ENCODE measurements at places on chromosomes 12 and 14.

GRCh38 chr14:49586673-49587460, 687 bp upstream of the RPS29 start:
- DNase-seq = no peak

GRCh38 chr12:57772429-57773322, at the start of gene EEF1AKMT3:
Gene EEF1AKMT3 (plus strand): TSS chr12:57772614. CDS start chr12:57772725, 111 bp downstream.
- peak; percentile 47 for DNase-seq

DNA sequence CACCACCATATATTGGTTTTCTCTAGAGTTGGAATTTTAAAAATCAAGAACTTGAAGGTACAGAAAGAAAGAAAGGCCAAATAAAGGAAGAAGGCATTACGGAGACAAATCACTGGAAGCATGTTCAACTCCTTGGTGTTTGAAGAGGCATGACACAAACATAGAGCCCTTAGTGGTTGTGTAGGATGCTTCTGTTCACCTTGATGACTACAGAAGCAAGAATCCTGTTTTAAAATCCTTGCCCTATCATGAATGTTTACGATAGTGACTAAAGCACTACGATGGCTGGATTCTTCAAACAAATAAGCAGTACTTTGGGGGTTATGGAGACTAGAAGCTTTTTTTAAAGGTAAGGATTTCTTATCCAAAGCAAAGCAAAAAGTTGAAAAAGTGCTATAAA, 10.3 kb upstream of the ISM2 start:
- no peak for DNase-seq

GRCh38 chr14:71193663-71194062, 286.4 kb downstream of the PCNX1 start:
- no peak for DNase-seq

DNA sequence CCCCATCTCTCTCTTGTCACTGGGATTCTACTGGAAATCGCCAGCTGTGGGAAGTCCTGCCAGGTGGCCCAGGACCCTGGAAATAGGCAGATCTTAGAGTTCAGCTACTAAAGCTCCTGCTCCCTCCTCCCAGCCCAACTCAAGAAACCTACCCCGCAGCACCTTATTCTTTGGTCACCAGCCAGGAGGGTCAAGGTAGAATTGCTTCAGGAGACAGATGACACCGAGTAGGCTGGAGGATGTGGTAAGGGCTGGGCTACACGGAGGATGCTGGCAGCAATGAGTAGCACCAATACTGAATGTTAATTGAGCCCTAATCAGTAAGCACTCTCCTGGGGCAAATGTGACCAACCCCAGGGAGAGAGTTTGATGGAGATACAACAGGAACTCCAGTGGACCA, 119.7 kb upstream of the VASH1 start:
- no peak for DNase-seq

- DNase-seq = no peak
Observed at GRCh38 chr14:64790478-64790877, 86.3 kb downstream of the PLEKHG3 start.

DNA sequence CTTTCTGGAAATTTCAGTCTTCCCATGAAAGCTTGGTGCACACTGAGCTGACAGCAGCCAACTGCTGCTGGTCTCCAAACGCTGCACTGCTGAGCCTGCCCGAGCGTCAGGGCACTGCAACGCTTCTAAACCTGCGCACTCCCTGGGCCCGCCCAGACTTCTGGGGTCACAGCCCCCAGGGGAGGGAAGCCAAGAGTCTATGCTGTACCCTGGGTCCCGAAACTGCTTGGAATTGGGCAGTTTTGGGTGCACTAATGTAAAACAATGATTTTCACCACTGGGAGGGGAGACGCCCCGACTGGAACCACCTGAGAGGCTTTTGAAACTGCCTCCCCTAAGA, 32.0 kb downstream of the CCDC92 start:
- no peak for DNase-seq

DNA sequence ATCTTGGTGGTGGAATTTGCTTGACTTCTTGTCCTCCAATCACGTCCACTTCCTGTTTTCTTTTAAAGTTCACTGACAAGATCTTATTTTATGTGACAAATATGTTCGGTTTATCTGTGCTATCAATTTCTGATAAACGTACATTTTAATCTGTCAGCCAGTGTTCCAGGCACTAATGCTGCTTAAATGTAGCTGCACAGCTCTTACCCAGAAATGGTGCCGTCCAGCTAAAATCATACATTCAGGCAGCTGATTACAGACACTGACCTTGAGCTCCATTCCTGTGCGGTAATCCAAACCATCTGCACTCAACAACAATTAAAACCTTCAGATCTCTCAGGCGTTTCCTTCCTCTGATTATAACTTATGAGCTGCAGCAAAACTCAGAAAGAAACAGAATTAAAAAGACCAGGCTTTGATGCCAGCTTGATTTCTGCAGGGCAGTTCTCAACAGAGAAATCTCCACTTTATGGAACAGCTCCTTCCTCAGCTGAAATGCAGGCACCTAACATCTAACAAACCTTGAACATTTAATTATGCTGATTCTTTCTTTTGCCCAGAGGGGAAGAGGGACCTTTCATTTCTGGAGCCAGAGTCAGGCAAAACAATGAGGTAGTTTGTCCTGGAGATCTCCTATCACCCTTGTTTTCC, 26.4 kb upstream of the RASSF3 start:
- DNase-seq = no peak

GRCh38 chr12:92802906-92803305, 100.1 kb downstream of the PLEKHG7 start:
- DNase-seq = no peak

GRCh38 chr12:126061777-126062176, 996.5 kb downstream of the AACS start:
- no peak for DNase-seq

DNA sequence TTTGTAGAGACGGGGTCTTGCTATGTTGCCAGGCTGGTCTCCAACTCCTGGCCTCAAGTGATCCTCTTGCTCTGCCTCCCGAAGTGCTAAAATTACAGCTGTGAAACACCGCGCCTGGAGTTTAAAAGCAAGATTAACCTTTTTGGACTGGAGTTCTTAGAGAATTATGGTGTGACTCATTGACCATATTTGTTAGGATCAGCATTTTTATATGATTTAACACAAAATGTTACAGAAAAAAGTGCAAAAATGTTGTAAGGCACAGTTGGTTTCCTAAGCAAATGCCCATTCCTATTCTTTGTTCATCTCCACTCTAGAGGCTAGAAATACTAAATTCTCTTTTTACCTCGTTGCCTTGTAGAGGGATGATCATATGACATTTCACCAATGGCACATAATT, 27.6 kb downstream of the SLC35E3 start:
- no peak for DNase-seq

- DNase-seq = peak; percentile 95
Observed at GRCh38 chr14:21103710-21104447, 3.0 kb downstream of the TMEM253 start.

DNA sequence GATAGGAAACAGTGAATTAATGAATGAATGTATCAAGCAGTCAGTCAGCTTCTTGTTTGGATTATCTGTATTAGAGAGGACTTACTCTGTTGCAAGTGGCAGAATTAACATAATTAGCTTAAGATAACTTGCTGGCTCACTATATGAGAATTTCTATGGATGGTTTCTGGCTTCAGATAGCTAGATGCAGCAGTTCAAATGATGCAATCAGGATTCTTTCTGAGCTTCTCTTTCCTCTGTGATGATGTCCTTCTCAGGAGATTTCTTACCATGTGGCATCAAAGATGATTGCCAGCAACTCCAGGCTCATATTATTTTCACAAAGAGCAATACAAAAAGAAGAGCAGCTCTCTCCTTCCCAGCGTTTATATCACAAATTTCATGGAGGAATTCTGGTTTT, 30.7 kb downstream of the FRMD6 start:
- DNase-seq = no peak

- no peak for DNase-seq
Observed at GRCh38 chr14:25570483-25570882, 520.5 kb upstream of the STXBP6 start.

DNA sequence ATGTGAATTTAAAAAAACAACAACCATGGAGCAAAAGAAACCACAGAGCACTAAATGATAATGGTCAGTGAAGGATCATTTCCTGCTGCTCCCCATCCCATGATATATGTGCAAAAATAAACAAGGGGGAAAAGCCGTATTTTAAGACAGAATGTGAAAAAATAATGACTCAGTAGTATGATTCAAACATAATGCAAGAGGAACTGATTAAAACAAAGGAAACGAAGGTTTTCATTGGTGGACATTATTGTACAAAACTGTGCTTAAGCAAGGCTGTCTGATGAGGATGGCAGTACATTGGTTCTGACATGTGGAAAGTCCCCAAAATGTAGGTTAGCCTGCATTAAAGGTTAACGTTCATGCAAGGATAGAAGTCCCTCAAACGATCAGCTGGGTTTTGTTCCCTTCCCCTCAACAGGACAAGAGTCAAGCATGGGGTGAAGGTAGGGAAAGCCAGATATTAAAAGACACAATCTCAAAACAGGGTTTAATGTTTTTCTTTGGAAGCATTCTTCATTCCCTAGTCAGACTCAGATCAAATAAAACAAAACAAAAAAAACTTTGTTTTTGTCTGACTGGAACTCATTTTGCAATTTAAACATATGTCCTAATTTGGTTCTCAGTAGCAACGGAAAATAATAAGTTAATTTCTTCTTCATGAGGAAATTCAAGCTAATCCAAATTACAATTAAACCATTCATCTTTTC, 26.3 kb upstream of the PTGDR start:
- DNase-seq = no peak

DNA sequence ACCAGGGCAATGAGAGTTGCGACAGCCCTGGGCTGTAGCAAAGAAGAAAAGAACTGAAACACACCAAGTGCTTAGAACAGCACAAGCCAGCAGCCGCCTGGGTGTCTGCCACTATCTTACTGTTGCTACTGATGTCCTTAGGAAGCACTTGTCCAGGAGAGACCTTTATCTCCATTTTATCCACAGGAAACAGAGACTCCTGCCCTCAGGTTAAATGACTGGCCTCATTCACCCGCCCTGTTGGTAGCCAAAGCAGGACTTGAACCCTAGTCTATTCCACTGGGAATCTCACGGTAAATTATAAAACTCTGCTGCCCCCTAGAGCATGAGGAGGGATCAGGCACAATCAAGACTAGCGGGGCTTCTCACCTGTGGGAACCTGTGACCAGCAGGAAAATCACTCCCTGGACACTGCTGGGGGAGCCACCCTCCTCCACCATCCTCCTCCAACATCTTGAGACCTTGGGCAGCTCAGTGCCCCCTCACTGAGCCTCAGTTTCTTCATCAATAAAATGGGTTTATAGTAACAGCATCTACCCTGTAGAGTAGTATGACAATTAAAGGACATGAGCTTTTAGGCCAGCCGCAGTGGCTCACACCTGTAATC, 20.5 kb upstream of the TESC start:
- DNase-seq = no peak

DNA sequence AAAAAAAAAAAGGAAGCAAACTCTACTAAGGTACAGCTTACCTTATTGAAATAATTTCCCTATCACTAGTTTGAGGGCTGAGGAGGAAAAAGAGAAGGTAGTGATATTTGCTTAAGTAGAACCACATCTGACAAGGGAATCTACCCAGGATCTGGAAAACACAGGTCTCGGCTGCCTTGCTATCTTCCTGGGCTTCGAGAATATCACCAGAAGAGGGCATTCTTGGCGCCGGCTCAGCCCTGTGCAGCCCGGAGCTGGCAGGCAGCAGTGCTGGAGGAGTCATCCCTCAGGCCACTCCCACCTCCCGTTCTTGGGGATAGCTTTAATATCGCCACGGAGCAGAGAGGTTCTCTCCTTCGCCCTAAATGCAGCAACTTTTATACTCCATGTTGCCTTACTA, 1181.2 kb downstream of the VRK1 start:
- peak; percentile 80 for DNase-seq

DNA sequence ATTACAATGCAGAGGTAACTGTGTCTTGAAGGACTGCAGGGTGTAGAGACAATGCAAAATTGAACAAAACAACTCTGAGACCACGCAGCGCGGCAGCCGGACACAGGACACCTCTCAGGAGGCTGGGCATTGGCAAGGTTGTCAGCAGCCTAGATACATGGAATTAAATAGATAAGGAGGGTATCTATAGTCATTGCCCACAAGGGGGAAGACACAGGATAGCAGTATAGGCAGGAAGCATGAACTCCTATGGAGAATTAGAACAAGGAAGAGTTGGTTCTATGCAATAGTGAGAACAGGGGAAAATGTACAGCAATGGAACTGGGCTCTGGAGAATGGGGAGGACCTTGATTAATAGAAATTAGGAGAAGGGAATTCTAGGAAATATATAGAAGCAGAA, 164.1 kb downstream of the C12orf42 start:
- no peak for DNase-seq

DNA sequence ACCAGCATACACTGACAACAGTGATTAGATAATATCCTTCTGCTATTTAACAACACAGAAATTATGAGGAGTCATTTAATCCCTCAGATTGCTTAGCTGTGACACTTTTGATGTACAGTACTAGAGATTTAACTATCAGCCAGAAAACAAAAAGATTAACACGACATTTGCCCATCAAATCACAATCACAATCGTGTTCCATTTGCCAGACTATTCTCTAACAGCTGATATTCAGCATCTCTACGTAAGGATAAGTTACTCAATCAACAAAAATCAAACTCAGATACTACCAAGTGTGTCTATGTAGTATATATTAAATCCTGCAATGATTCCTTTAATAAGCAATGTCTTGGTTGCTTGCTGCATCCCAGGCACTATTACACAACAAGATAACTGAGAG, 558.7 kb upstream of the USP15 start:
- DNase-seq = no peak

GRCh38 chr14:77036484-77037214, 8.1 kb upstream of the IRF2BPL start:
- DNase-seq = no peak

DNA sequence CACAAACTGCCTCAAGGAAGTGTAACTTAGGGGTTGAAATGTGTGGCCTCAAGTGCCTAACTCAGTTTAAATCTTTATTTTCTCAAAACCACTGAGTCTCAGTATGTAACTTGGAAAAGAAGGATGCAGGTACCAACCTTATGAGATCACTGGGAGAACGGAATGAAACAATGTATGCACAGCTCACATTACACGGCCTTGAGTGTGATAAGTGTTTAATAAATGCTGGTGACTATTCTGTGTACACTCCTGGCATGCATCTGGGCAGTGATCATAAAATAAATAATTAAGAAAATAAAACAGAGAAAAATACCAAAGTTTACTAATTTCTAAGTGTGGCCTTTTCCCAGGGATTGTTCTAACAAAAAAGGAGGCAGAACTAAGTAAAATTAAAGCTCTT, 974.5 kb upstream of the FLRT2 start:
- DNase-seq = no peak

GRCh38 chr12:80193865-80194264, 94.5 kb downstream of the OTOGL start:
- DNase-seq = no peak

GRCh38 chr12:49880756-49881414, 22.8 kb downstream of the FAIM2 start:
- no peak for DNase-seq

DNA sequence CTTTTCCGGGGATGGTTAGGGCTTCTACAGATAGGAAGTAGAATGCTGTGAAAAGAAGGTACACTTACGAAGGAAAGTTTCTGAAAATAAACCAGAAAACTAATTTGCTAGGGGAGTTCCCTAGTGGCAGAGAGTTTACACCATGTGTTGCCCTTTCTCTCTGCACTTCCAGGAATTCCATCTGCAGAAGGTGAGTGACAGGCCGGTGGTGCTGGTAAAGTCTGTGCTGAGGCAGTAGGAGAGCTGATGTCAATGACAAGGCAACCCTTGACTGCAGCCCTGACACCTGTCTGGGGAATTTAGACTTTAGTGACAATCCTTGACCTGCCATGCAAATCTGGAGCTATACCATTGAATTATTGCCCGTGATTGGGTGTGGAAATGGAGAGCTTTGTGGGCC, 687.8 kb downstream of the NRXN3 start:
- no peak for DNase-seq

All from anterior cingulate cortex (tissue), 58 donors.